ENCODE measurements at places on chromosomes 6 and 20. TPM values are rescaled to one million over a fixed set of nuclear protein-coding genes. Genes with fewer than 3 reads are reported as not detected.

DNA sequence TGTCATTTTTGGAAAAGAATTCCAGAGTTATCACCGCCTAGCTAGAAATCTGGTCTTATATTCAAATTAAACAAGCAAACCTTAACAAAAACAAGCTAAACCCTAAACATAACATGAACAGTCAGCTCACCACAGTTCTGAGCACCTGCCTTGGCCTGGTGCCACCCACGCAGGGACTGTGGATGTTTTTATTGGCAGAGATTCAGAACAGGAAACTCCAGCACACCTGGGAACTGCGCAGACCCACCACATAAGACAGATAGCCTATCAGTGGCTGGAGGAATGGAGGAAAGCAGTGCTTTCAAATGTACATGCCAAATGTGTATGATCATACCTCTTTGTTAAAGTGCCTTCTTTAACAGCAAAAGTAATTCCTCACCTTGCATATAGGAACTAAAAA, 8.9 kb downstream of the SLC16A10 start:
- DNase-seq = no peak

GRCh38 chr6:153092082-153093013, 38.7 kb downstream of the RGS17 start:
- DNase-seq = no peak

DNA sequence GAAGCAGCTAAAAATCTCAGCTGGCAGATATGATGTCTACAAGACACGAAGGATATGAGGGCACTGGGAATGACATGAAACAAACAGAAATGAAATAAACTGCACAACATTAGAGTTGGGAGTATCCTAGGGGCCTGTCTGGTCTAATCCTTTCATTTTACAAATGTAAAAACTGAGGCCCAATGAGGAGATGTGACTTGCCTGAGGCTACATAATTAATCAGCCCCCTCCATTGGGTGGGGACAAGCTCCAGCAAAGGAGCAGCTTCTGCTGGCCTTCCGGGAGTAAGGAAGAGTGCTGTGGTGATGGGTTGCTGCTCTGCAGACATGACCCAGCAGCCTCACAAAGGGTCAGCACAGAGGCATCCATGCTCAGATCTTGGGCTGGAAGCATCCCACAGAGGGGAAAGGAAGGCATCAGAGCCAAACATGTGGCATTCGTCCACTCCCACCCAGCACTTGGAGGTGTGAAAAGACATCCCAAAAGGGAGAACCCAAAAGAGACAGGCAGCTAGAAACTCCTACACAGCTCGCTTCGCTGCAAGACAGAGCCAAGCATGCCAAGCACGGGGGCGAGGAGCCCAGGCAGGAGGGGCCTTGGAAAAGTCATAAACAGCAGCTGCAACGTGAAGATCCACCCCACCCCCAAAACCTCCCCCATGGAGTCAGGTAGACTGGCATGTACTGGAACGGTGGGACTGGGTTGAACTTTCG, 183.7 kb downstream of the UNC5CL start:
- no peak for DNase-seq

Gene CARMIL1
- 22.3 TPM for polyA plus RNA-seq

- DNase-seq = no peak
These were observed 77.8 kb downstream of the TRAM2 start for GRCh38 chr6:52499026-52499425.

All from kidney (tissue), 22 donors.